ENCODE measurements at places on chromosomes 13 and 19.

DNA sequence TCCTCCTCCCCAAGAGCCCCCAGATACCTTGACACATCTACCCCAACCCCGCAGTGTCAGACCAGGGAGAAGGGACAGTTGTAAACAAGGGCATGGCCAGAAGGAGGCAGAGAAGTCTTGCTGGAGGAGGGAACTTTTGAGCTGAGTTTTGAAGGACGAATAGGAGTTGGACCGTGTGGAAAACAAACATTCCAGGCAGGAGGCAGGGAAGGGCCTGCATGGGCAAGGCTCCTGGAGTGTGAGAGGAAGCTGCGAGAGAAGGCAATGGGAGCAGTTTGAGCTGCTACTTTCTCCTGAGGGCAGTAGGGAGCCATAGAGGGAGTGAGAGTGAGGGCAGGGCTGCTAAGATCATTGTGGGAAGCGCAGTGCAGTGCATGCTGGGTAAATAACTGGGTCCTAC, 23.3 kb downstream of the IL12RB1 start:
- DNase-seq, result no peak

GRCh38 chr19:28010656-28011055, 1202.3 kb downstream of the UQCRFS1 start:
- no peak for DNase-seq

- no peak for DNase-seq
Observed at GRCh38 chr19:29666578-29667386, 1.5 kb downstream of the PLEKHF1 start.

DNA sequence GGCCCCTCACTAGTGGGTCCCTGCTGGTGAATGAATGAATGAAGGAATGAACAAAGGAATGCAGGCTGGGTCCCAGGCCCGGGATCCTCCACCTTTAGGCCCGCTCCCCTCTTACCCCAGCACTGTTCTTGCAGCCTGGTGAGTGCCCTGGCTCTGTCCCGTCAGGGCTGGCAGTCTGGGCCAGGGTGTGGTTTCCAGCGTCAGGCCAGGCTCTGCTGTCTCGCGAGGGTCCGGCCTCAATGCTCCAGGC, 317 bp downstream of the LYL1 start:
- DNase-seq, result no peak

- no peak for DNase-seq
Observed at GRCh38 chr19:44726465-44726864, 22.0 kb upstream of the BCL3 start.

GRCh38 chr19:27780367-27781075, 1432.4 kb downstream of the UQCRFS1 start:
- no peak for DNase-seq
